ENCODE measurements at places on chromosomes 7 and 10. TPM values are rescaled to one million over a fixed set of nuclear protein-coding genes. Genes with fewer than 3 reads are reported as not detected.

The RTKN2 gene
- total RNA-seq: 0.23 TPM

The CALML3 gene
- total RNA-seq: not detected

The ANKRD7 gene
- total RNA-seq: 0.23 TPM

The ZNF467 gene
- total RNA-seq: 1.7 TPM

The DLX6 gene
- not detected for total RNA-seq

The LIPM gene
- not detected for total RNA-seq

The ACADSB gene
- total RNA-seq: 3.5 TPM

The CFAP46 gene
- 0.38 TPM for total RNA-seq

The RBP4 gene
- 0.23 TPM for total RNA-seq

The BEND7 gene
- total RNA-seq: 3.2 TPM

The NPC1L1 gene
- total RNA-seq: not detected

The CFAP69 gene
- total RNA-seq: 19.4 TPM

The CPEB3 gene
- total RNA-seq: 0.68 TPM

The KCNIP2 gene
- total RNA-seq: 1.1 TPM

The GNAT3 gene
- not detected for total RNA-seq

The NACAD gene
- total RNA-seq: 0.47 TPM

The NET1 gene
- total RNA-seq: 30.7 TPM

The HOXA6 gene
- total RNA-seq: not detected

The ODAD2 gene
- total RNA-seq: 0.12 TPM

The EPDR1 gene
- total RNA-seq: 76.3 TPM

The RNF32 gene
- 0.23 TPM for total RNA-seq

The PLAC9 gene
- 24.6 TPM for total RNA-seq

The HOXA11 gene
- total RNA-seq: not detected

Data from smooth muscle cell of the coronary artery (primary cell).